ENCODE measurements at places on chromosomes 7 and 10.

GRCh38 chr10:4217187-4217586 is 432.2 kb upstream of the KLF6 start:
- no peak for DNase-seq

GRCh38 chr10:505419-505818 is 184.0 kb downstream of the DIP2C start:
- DNase-seq: peak; percentile 24

DNA sequence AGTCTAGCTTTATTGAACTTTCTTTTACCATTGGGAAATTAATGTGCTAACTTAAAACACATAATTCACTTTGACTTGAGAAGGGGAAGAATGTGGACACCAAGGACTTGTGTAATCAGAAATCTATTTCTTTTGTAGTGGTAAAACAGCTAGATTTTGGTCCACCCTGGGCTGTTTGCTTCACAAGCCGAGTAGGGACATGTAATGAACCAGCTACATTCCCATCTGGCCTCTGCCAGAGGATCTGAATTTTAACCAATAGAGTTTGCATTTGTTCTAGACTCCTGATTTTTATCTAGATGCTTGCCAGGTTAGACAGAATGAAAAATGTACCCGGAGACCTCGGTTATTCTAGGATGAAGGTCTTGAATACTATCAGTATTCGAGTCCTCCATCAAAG is 1.9 kb downstream of the CACNB2 start:
- no peak for DNase-seq

GRCh38 chr7:98254516-98254915 is 2.5 kb upstream of the TECPR1 start:
- DNase-seq: no peak

GRCh38 chr10:26911811-26912461 is 51.2 kb upstream of the ABI1 start:
- no peak for DNase-seq

DNA sequence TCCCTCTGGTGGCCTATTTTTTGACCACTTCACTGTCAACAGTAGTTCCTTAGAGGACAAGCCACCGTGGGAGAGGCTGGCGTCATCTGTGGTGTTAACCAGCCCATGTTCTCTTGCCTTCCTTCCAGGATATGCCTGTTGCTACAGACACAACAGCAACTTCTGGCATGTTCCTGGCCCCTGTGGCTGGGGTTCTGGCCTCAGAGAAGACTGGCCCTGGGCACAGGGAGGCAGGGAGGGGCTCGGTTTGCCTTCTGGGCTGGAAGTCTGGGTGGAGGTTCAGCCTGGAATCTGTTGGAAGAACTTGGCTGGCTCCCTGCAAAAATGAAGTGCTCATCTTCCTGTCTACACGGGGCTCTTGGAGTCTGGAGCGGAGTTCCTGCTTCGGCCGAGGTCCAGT is 25.7 kb downstream of the GOLGA7B start:
- peak; percentile 77 for DNase-seq

DNA sequence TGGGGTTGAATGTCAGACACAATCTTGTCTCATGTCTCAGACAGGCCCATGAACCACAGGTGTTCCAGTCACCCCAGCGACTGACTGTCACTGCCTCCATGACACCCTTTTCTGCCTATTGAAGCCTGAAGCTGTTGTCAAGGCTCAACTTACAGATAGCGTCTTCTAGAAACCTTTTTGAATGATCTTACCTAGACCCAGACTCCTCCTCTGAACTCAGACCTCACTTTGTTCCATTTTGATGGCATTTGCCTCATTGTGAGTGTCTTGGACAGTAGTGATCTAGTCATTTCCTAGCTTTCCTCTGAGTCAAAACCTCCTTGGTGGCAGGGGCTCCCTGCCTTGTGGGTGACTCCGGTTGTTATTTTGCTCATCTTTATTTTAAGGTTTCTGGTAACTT is 98.3 kb upstream of the AGK start:
- DNase-seq: peak; percentile 9
